G401 (cell line): ENCODE measurements at places on chromosomes 5 and 9. TPM values are rescaled to one million over a fixed set of nuclear protein-coding genes. Genes with fewer than 3 reads are reported as not detected.
A peak's percentile ranks its signal among the peaks of the same experiment; 100 is the strongest.

DNA sequence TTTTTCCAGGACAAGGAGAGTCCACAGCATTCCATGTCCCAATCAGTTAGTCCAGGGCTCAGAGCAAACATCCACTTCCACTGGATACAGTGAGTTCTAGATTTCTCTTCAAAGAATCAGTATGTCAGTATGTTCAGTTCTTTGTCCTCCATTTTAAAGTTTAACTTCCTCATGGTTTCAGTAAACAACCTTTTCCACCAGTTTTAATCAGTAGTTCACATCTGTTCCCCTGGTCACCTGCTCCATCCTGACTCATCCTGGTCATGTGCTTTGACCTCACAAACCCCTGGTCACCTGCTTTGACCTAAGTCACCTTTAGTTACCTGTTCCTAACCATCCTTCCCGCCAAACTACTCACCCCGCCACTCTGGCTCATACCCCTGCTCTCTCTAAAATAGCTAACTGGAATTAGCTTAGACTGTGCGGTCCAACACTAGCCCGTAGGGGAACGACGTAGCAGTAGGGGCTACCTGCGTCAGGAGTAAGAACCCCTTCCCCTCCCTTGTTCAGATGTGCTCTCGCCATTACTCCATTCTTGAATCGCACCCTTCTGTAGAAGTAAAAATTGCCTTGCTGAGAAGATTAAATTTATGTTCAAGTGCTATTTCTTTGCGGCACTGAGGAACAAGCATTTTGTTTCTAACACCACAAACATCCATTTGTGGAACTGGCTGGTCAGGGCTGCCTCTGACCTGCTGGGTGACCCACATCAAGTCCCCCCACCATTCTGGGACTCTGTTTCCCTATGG lies 5.5 kb downstream of the ENG start:
- DNase-seq: no peak

GRCh38 chr9:133443982-133444381 lies 15.8 kb upstream of the CACFD1 start:
- DNase-seq: no peak

- DNase-seq: no peak
These were observed 71.1 kb downstream of the ACER2 start for GRCh38 chr9:19479874-19480273.

- DNase-seq: no peak
These were observed 48.9 kb upstream of the TBC1D2 start for GRCh38 chr9:98304381-98304780.

DNA sequence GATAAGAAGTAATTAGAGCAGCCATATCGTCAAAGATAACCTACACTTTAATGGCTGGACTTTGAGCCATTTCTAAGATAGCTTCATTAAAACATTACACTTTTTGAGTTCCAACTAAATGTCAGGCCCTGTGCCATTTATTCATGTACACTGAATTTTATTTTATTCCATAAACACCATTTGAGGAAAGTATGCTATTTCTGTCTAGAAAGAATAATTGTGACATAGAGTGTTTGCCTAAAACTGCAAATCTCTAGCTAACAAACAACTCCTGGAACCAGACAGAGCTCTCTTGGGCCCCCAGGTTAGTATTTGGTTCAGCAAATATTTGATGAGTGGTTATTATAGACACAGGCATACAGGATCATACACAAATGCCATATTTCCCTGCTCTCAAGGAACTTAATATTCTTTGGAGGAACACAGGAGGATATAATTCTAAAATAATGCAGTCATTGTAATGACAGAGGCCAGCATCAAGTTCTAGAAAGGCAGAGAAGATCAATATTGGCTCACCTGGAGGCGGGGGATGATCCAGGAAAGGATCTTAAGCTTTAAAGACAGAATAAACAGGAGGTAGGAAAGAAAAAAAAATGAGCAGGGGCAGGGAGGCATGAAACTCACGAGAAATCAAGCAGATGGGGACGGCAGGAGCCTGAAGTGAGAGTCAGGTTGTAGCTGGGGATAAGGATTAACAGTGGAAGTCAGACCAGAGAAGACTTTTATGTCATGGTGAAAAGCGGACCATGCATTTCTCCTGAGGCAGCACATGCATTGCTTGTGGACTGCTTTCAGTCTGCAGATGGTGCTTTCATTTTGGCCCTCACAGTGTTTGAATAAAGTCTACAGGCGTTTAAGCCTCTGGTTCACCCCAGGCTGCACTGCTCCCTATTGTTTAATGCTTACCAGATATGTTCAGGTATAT lies 127.7 kb downstream of the GCNT1 start:
- DNase-seq: peak; percentile 60

- no peak for DNase-seq
These were observed 13.2 kb downstream of the TSPAN17 start for GRCh38 chr5:176660530-176660859.

DNA sequence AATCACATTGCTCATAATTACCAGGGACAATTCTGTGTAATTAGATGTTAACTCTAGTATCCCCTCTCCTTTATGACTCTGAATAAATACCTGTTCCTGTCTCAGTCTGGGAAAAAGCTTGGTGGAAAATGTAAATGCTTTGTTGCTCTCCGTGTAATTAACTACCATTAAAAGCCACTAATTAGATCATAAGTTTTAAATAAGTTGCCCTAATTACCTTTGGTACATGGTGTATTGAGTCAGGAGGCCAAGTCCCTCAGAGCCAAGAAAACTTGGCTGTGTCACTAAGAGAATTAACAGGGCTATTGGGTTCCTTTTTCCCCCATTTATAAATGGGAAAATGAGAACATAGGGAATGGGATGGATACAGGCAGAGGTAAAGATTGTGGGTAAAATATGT lies 617.6 kb downstream of the TLR4 start:
- peak; percentile 59 for DNase-seq

DNA sequence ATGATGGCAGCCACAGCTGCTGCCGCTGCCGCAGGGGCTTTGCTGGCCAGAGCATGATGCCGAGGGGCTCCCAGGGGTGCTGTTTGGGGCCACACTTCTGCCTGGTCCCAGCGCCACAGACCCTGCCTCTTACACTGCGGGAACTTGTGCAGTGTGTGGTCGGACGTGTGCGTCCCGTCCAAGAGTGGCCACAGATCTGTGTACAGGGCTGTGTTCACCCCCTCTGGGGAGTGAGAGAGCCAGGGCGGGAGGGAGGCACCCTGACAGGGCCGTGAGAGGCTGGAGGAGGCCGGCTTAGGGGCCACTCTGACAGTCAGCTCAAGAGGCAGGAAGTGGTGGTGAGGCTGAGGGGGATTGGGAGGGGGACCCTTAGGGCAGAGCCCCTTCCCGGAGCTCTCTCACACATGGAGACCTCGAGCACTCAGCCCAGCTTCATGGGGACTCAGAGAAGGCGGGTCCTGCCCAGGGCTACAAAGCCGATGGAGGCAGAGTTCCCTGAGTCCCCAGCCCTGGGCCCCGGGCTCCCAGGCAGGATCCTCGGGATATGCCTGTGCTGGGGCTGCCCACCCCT lies 13.1 kb upstream of the CARD19 start:
- no peak for DNase-seq

DNA sequence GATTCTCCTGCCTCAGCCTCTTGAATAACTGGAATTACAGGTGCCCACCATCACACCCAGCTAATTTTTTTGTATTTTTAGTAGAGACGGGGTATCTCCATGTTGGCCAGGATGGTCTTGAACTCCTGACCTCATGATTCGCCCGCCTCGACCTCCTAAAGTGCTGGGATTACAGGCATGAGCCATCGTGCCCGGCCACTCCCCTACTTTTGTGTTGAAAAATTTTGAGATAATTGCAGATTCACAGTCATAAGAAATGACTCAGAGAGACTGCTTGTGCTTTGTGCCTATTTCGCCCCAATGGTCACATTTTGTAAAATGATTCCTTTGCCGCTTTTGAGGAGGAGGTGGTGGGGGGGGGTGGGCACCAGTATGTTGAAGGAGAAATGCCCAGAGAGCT lies 48.1 kb upstream of the SH3PXD2B start:
- DNase-seq: no peak

GRCh38 chr5:142872795-142873194 lies 102.6 kb downstream of the ARHGAP26 start:
- no peak for DNase-seq

DNA sequence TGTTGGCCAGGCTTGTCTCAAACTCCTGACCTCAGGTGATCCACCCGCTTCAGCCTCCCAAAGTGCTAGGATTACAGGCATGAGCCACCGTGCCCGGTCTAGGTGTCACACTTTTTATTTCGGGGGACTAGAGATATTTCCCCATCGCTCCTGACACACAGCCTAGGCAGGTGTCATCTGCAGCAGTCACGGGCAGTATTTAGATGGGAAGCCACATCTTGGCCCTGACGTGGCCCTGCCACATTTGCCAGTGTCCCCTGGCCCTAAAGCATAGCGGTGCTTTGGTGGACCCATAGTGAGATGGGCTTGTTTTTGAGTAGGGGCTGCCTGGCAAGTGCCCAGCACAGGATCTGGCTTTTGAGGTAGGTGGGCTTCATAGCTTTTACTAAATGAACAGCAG lies 45.0 kb upstream of the LRRTM2 start:
- DNase-seq: no peak

DNA sequence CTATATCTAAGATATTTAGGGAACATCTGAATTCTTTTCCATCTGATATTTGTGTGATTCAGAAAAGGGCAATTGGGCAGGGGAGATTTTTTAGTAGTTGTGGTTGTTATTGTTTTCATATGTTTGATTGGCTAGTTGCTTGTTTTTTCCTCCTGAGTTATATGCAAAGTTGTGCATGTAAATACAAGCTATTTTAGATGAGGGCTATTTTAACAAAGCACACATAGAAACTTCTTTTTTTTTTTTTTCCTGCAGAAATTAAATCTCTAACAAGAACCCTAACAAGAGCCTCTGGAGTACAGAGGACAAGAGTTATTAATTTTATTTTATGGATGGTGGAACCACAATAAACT lies 559.1 kb downstream of the CETN3 start:
- no peak for DNase-seq

GRCh38 chr9:22030101-22030598 lies 21.0 kb upstream of the CDKN2B start:
- no peak for DNase-seq

DNA sequence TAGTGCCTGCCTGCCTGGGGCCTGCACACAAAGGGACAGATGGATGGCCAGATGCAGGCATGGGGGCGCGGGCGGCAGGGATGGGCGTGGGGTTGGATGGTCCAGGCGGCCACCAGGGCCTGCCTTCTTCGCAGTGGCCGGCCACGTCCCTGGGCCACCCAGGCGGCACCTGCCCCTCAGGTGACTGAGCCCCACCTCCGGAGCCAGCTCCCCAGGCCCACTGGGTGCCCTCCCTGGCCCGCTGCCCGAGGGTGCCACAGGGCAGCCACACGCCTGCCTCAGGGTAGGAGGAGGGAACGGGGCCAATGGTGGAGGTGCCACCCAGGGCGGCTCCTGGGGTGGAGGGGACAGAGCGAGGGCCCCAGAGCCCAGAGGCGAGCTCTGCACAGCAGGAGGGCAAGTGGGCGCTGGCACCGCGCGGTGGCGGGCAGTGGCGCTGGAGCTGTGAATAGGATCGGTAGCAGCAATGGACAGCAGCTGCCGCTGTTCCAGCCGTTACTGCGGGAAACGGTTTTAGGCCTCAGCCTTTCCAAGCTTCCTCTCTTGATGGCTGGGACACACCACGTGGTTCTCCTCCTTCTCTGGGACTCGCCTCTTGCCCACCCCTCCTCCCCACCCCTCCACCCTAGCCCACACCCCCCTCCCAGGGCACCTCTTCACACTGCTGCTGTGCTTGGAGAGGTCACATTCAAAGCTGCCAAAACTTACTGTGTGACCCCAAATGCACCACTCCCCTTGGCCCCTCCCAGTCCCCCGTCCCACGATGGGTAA lies 19.1 kb downstream of the LHX3 start:
- no peak for DNase-seq

DNA sequence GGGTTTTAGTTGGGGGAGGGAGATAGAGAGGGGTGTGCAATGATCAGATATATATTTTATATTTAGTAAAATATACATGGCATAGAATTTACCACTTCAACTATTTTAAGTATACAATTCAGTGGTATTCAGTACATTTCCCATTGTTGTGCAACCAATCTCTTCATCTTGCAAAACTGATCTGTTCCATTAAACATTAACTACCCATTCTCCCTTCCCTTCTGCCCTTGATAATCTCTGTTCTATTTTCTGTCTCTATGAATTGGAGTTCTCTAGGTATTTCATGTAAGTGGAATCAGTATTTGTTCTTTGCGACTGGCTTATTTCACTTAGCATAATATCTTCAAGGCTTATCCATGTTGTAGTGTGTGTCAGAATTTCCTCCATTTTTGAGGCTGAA lies 38.6 kb downstream of the TGFBI start:
- DNase-seq: no peak

GRCh38 chr5:20497356-20497755 lies 509.4 kb upstream of the CDH18 start:
- DNase-seq: no peak

DNA sequence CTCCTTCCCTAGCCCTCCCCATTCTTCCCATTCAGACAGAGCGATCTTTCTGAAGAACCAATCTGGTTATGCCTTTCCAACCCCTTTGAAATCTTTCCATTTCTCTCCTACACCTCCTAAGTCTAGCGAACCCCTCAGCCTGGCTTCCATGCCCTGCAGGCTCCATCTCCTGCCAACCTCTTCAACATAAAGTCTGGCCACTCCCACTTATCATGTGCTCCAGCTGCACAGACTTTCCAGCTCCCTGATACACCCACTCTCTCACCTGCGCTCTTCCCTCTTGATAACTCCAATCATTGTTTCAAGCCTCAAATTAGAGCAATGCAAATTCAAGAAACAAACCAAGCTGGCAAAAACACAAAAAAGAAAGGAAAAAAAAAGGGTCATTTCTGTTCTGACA lies 3.8 kb upstream of the ORM1 start:
- DNase-seq: no peak

GRCh38 chr9:84394036-84394435 lies 53.5 kb upstream of the SLC28A3 start:
- DNase-seq: no peak

GRCh38 chr9:124562328-124562727 lies 55.1 kb upstream of the NR5A1 start:
- DNase-seq: no peak

GRCh38 chr9:131609099-131609830 lies 63.9 kb downstream of the PRRT1B start:
- peak; percentile 87 for DNase-seq

DNA sequence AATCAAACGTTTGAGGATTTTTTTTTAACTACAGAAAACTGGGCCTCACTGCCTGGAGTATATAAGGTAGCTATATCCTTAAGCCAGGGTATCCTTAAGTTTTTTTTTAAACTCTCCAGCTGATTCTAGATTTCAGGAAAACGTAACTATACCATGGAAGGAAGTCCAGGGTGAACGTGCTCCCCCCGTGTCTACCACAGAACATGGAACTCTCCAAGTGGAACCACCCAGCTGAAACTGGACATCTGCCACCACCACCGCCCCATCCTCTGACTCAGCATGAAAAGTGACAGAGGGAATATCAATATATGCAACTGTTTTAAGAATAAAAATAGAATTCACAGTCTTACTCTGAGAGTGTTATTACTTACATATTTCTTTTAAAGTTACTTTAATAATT lies 61.3 kb downstream of the DROSHA start:
- DNase-seq: no peak

- no peak for DNase-seq
These were observed 399.8 kb upstream of the PIK3R1 start for GRCh38 chr5:67815455-67816391.

Gene PALM2AKAP2
- not detected in 2 replicates for total RNA-seq

Gene BAAT
- total RNA-seq: not detected in 2 replicates

Gene FREM1
- 0.07 and 0.37 TPM in 2 replicates for total RNA-seq

Gene NUP214
- total RNA-seq: 9.4 and 11.9 TPM in 2 replicates

Gene NNT
- total RNA-seq: 13.4 and 18.1 TPM in 2 replicates

Gene CIZ1
- 13.7 and 17.5 TPM in 2 replicates for total RNA-seq

Gene SHOC1
- not detected in 2 replicates for total RNA-seq

Gene SLC36A3
- not detected in 2 replicates for total RNA-seq
